CD4-positive, alpha-beta T cell treated with Interferon gamma for 1 hour (primary cell): ENCODE measurements at places on chromosomes 11 and 22.

DNA sequence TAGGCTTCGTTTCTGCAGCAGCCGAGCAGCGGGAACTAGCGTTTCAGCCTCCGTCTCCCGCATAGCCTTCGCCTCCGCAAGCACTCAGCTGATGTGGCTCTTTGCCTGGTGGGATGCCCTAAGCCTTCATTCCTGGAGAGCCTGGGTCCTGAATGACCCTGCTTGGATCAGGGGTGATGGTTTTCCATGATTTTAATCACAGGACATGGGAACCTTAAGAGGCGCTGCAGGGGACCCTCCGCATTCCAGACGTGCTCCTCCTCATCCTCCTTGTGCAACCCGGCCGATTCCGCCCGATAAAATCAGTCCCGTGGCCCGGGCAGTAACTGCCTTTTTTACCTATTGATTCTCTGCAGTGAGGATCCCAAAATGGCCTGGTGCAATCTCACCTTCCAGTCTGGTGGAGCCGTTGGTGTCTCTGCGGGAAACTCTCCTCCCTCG, 8.2 kb downstream of the C11orf21 start:
- DNase-seq, result no peak

DNA sequence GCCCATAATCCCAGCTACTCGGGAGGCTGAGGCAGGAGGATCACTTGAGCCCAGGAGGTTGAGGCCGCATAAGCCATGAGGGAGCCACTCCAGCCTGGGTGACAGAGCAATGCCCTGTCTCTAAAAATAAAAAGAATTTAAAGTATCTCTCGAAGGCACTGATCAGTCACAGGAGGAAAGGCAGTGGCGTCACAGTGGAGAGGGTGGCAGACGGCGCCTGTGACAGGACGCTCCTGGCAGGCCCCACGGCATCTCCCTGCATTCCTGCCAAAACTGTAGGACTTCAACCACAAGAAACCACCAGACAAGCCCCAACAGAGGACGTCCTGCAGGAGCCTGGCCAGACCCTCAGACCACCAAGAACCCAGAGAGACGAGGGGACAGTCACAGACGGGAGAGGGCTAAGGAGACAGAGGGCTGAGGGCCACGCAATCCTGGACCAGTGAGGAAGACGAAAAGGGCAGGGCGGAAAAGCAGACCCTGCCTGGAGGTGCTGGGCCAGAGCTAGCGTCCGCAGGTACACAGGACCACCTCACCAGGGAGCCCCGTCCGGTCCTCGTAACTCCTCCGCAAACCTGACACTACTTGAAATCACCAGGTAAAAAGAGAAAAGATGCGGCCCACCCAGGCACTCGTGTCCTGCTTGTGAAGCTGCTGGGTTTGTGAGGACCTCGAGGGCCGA, 5.9 kb downstream of the RNH1 start:
- DNase-seq, result no peak

- no peak for DNase-seq
Observed at GRCh38 chr11:26018336-26018735, 313.6 kb upstream of the ANO3 start.

- peak; percentile 64 for DNase-seq
Observed at GRCh38 chr11:2444821-2445745, at the start of gene KCNQ1. TSS of gene KCNQ1 (plus strand) at chr11:2445008. CDS start at chr11:2445099, 91 bp downstream.

- no peak for DNase-seq
Observed at GRCh38 chr11:45722144-45722543, 56.7 kb upstream of the CHST1 start.

DNA sequence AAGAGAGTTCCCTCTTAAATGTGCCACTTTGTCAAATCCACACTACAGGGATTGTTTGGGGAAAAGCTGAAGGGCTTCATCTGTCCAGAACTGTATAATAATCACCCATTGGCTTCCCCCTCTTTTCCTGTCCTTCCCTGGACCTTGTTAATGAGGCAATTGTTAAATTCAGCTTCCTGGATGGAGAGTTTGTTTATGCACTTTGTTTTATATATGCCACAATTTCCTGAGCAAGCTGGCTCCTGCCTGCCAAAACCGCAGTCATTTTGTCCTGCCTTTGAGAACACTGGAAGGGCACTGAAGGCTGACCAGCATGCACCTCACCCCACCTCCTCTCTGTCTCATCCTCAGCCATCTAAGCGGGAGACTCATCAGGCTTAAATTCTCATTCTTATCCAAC, 86.2 kb downstream of the MSANTD4 start:
- no peak for DNase-seq

GRCh38 chr11:31246451-31247165, 122.9 kb downstream of the DCDC1 start:
- DNase-seq, result no peak

- DNase-seq, result peak; percentile 22
Observed at GRCh38 chr11:7473717-7474116, 11.6 kb upstream of the OLFML1 start.

GRCh38 chr11:57294225-57295131, 30.3 kb downstream of the TNKS1BP1 start:
- no peak for DNase-seq

DNA sequence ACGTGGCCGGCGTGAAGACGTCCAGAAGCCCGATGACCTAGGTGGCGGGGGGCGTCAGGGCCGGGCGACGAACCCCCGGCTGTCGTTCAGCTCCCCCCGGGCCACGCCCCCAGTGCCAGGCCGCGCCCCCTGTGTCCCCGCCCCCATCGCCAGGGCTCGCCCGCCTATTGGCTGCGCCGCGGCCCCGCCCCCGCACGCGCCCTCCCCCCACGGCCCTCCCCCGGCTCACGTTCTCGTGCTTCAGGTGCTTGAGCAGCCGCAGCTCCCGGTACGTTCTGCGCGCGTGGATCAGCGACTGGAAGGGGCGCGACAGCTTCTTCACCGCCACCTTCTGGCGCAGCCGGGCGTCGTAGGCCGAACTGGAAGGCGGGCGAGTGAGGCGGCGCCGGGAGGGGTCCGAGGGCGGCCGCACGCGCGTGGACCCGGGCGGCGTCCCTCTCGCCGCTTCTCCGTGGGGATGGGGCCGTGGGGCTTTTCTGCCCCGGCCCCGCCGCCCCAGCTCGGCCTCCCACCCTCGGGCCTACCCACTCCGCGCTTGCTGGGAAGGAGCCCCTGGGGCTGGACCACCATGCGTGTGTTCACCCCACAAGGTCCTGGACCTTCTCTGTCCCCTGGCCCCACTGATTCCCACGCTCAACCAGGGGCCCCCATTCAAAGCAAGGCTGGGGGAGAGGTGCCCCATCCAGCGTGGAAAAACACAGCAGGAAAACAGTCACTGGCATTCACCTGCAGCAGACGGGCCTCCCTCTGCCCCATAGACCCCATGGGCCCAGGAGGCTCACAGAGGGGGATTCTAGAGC, 2.4 kb downstream of the MAPK11 start:
- peak; percentile 57 for DNase-seq

DNA sequence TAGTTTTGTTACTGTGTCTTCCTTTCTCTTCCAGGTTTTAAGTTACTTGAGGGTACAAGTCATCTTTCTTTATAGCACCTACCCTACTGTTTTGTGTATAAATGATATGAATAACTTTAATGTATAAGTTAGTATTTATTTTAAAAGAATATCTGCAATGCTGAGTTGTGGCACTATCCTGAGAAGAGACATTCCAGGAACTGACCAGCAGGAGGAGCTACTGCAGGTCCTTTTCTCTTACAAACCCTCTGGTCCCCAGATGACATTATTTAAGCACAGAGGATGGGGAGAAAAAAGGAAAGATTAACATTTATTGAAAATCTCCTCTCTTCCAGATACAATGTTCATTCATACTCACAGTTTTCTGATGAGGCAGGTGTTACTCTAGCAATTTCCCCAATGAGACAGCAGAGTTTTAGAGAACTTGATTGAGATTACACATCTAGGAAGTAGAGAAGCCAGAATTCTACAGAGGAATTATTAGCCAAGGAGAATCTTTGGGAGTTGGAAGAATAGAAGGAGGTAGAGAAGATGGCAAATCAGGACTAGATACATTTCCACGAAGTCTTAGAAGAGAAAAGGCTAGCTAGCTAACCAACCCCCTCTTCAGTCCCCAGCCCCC, 541.2 kb upstream of the API5 start:
- DNase-seq, result no peak

- DNase-seq, result no peak
Observed at GRCh38 chr22:43167001-43167589, 15.7 kb downstream of the TSPO start.

- DNase-seq, result no peak
Observed at GRCh38 chr22:48829908-48830307, 997.8 kb downstream of the BRD1 start.

- DNase-seq, result peak; percentile 31
Observed at GRCh38 chr22:37300551-37301017, 18.3 kb downstream of the CYTH4 start.

GRCh38 chr22:36753916-36754315, 22.0 kb downstream of the IFT27 start:
- DNase-seq, result no peak

DNA sequence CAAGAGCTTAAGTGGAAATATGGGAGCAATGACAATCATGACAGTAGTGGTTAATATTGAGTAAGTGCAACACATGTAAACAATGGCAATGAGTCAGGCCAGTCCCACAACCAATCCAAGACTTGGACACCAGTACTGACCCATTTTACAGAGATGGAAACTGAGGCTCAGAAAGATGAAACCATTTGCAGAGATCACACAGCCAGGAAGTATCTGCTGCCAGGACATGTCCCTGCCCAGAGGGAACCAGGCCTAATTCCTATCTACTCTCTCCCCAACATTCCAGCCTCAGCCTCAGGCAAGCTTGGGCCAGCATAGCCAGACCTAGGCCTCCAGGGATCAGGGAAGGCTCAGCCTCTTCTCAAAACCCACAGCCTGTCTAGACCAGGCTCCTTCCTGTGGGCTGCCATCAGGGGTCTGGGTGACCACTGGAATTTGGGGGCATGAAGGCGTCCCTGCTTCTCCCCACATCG, 395.1 kb downstream of the MN1 start:
- DNase-seq, result no peak

DNA sequence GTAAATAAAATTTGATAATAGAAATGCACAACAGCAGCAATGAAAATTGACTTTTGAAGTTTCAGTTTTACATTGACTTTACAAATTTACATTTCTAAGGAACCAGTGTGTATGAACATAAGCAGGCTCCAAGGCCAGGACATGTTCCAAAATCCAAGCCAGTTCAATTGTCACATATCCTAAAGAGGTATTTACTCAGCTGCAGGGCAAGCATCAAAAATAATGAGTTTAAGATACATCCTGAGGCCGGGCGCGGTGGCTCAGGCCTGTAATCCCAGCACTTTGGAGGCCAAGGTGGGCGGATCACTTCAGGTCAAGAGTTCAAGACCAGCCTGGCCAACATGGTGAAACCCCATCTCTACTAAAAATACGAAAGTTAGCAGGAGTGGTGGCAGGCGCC, 39.0 kb upstream of the AKIP1 start:
- DNase-seq, result no peak
